ENCODE measurements at places on chromosomes 4 and X.

GRCh38 chrX:12065251-12065650 lies 73.0 kb upstream of the FRMPD4 start:
- DNase-seq: no peak

DNA sequence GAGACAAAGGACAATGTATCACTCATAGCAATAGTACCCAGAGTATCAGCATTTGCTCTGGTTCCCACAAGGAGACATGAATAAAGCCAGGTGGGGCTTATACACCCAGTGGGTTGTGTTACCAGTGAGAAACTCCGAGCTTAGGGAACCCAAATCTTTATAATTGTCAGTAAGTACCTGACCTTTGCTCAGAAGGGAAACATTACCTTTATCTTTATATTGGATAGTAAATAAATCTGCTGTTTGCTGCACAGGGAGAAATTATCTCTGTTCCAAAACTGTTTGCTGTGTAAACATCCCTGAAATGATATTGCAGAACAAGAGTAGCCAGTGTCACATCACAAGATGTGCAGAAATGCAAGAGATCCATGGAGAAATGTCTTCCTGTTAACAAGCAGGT lies 12.1 kb upstream of the SLAIN2 start:
- no peak for DNase-seq

- DNase-seq: peak; percentile 86
These were observed 15.0 kb downstream of the SCARB2 start for GRCh38 chr4:76198411-76199237.

GRCh38 chr4:147768113-147768512 lies 36.2 kb downstream of the ARHGAP10 start:
- DNase-seq: no peak

- DNase-seq: no peak
These were observed 89.0 kb downstream of the SH3KBP1 start for GRCh38 chrX:19798423-19798822.

DNA sequence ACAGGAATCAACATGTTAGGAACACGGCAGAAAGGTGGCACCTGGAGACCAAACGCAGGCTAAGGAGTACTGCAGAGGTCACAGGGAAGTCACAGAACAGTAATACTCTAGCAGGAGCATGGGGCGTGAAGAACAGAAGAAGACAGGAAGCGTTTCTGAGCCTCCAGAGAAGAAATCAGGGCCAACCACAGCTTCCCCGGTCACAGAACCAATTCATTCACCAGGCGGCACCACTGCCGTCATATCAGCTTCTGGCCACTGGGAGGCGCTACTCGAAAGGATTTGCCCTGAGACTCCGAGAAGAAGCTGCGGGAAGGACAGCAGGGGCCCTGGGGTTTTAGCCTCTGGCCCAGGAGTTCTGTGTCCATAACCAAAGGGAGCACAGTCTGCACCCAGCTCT lies 78.0 kb upstream of the DRD5 start:
- DNase-seq: no peak
